ENCODE measurements at places on chromosomes 1 and 21. TPM values are rescaled to one million over a fixed set of nuclear protein-coding genes. Genes with fewer than 3 reads are reported as not detected.

The SMG5 gene
- total RNA-seq: 70.9 TPM

The UBE2Q1 gene
- total RNA-seq: 34.0 TPM

The FAM110D gene
- total RNA-seq: not detected

The CD244 gene
- total RNA-seq: not detected

The CCDC17 gene
- 1.00 TPM for total RNA-seq

The TP73 gene
- not detected for total RNA-seq

The GLIS1 gene
- total RNA-seq: 0.33 TPM

The AK4 gene
- 15.1 TPM for total RNA-seq

Measured in melanocyte of skin (primary cell).